RWPE2 (cell line): ENCODE measurements at places on chromosomes 5 and 9.
A peak's percentile ranks its signal among the peaks of the same experiment; 100 is the strongest.

GRCh38 chr9:34628656-34629490 is at the start of gene ARID3C:
TSS of gene ARID3C (minus strand) at chr9:34629066. CDS start at chr9:34628014, 1,052 bp downstream.
- DNase-seq: no peak

DNA sequence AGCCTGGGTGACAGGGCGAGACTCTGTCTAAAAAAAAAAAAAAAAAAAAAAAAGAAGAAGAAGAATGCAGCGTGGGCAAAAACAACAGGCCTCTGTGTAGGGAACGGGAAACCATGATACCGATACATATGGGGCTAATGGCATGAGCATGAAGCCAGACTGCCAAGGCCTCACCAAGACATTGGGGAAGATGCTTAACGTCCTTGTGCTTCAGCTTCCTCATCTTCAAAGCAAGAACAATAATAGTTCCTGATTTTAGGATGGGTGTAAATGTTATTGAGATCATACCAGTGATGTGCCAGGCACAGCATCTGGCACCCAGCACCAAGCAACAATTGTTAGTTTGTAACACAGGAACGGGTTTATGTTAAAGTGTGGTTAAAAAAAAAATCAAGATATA is 51.4 kb downstream of the NEURL1B start:
- DNase-seq: no peak

- no peak for DNase-seq
Observed at GRCh38 chr9:69081261-69081660, 45.7 kb downstream of the FXN start.

DNA sequence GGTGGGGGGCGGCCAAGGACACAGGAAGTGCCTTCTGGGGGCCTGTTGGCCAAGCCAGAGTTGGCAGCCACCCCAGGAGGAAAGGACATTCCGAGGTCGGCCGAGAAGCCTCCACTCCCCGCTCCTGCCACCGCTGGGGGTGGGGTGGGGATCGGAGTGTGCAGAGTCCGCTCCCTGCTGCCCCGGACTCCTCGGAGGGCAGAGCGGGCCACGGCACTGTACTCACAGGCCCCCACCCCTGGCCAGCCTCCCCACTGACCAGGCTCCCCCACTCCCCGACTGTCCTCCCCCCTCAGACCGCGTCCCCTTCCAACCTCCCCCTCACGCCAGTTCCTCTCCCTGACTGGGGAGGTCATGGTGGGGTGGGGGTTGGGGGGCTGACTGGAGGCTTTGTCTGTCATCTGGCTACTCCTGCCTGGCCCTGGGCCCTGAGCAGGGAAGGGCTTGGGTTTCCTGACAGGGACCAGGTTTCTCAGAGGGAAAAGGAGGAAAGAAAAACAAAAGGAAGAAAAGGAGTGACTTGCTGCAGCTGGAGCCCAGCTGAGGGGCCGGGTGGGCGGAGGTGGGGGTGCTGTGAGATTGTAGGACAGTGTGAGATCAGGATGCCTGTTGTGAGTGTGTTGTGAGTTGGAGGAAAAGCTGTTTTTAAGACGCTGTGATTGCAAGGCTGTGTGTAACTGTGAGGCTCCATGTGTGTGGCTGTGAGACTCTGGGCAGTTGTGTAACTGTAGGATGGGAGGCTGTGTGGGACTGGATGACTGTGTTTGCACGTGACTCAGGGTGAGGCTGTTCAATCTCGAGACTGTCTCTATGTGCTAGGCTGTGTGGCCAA is 29.7 kb downstream of the CNTFR start:
- DNase-seq: no peak

DNA sequence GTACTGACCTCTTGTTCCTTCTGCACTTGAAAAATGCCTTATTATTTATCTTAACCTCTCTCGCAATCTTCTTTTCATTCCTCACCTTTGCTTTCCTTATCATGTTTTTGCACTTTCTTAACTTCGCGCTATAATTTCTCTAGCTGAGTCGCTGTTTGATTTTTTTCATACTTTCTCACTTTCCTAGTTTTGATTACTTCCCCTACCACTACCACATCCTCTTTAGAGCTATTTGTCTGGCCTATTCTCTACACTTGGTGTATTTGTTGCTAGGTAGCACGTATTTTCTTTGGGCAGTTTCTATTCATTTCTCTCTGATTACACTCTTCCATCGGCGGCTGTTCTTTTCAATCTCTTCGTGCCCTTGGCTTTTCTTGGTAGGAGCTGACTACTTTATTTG is 611.8 kb downstream of the BNC2 start:
- DNase-seq: no peak

GRCh38 chr5:2141254-2142000 is 258.7 kb upstream of the IRX4 start:
- no peak for DNase-seq

DNA sequence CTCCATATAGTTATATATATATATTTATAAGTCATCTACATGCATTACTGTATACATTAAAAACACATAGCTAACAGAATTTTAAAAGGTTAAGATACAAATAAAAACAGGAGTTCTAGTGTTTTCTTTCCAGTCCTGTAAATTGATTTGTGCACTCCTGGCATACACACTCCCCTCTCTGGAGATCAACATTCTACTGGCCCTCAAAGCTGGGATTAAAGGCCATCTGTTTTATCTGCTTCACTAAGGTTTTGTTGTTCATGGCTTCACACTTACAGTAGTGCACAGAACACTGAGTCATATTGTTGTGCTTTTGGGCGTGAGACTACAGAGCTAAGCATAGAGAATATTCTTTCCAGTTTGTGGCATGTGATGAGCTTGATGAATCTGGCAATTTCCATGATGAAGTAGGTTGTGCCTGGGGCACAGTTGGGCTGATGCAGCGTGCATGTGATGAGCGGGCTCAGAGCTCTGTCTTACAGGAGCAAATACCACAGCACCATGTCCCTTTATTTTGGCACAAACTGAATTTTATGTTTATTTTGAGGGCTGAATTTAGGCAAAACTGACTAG is 98.2 kb downstream of the TAF11L14 start:
- no peak for DNase-seq

DNA sequence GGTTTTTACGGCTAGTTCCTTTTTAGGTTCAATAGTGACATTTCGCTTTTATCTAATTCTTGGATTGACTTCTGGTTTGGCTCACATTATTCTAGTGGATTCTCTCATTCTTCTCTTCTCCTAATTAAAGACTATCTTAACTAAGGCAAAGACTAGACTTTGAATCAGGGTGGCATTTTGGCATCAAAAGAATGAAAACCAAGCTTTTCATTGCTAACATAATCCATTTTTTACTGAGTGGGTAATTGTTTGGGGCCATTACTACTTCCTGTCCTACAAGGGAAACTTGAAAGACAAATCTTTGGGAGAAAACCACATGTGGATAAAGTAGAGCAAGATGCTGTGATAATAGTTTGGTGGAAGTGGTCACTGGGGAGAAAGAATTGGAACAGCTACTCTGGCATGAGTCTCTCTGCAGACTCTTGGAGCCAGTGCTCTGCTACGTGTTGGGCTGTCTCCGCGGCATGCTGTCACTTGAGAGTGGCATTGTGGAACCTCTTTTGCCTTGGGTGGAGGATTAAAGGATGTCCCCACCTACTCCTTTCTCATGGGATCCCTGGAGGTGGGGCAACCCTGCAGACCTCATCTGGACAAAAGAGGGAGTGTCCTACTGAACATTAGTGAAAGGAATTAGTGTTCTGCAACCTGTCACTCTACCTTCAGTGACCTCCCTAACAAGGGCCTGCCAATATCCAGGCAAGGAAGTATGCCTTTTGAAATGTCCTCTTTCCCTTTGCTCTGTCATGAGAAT is 280.4 kb downstream of the PSAT1 start:
- no peak for DNase-seq

GRCh38 chr5:173891308-173892116 is 3.4 kb downstream of the CPEB4 start:
- no peak for DNase-seq

- no peak for DNase-seq
Observed at GRCh38 chr9:134734270-134734669, 92.7 kb downstream of the COL5A1 start.

- no peak for DNase-seq
Observed at GRCh38 chr5:157923765-157924164, 64.8 kb upstream of the CLINT1 start.

- DNase-seq: no peak
Observed at GRCh38 chr5:157172403-157172802, 6.3 kb upstream of the GARIN3 start.

GRCh38 chr9:16369427-16369826 is 501.0 kb downstream of the BNC2 start:
- DNase-seq: no peak

DNA sequence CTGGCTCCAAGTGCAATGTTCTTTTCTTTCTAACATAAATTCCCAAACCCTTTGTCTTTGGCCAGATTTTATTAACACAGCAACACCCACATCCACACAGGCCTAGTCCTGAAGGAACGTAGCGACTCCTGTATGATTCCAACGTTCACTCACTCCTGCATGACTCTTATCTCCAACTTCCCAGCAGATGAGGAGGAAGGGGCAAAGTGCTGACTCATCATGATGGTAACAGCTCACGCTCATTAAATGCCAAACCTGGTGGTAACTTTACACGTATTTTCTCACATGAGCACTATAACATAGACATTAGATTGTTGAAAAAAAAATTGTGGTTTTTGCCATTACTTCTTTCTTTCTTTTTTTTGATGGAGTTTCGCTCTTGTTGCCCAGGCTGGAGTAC is 1349.5 kb downstream of the EFNA5 start:
- DNase-seq: no peak

- DNase-seq: no peak
Observed at GRCh38 chr5:131276072-131276471, 12.2 kb downstream of the CDC42SE2 start.

DNA sequence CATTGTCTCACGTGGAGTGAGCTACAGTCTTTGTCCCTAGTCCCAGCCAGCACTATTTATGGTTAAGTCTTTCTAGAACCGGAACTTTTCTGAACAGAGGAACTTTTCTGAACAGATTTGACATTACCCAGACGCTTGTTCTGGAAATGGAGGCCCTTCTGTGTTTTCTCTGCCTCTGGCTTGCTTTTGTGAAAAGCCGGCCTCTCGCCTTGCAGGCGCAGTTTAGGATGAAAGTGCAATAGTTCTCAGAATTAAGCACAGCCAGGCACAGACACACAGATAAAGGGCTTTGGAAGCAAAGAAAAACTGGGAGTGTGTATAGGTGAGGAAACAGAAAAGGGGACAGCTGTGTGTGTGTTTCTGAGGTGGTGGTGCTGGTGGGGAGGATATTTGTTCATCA is 5.9 kb downstream of the GDNF start:
- no peak for DNase-seq

DNA sequence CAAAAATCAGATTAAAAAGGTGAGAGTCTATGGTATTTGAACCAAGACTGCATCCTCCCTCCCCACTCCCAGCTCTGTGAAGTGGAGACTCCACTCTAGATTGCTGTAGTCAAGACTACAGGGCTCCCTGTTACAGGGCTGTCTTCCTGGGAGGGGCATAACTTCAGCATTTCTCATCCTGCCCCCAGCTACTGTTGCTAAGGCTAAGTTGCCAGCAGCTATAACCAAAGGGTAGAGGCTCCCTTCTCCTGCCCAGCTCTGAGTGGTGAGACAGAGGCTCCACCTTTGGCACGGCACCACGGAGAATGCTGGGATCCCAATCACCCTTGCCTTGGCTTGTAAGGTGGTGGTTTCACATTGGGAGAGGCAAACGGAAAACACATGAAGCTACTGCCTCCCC is 39.2 kb upstream of the GCNT4 start:
- DNase-seq: peak; percentile 69

DNA sequence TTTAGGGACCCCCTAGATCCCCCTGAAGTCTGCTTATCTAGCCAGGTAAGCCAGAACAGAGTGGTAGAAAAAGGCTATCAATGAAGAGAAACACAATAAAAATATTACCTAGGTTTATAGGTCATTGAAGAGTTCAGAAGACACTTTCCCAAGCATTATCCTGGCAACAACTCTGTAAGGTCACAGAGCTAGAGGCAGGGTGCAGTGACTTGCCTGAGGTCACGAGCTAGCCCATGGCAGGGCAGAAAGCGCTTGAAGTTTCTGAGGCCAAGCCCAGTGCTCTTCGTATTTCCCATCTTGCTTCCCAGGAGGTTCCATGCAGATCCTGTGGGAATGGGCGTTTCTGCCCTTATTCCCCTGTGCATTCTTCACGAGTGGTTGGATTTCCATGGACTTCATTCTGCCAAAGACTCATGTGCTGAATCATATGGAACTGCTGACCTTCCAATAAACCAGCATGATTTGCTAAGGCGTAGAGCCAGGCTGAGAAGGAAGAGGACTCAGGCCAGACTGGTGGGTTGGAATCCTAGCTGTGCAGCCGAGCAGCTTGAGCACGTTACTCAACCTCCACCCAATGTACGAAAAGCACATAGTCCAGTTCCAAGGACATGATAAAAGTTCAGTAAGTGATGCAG is 22.1 kb downstream of the TRMO start:
- no peak for DNase-seq

- no peak for DNase-seq
Observed at GRCh38 chr9:123265833-123266232, 2.6 kb downstream of the STRBP start.

GRCh38 chr5:142547445-142548380 is 138.2 kb downstream of the FGF1 start:
- DNase-seq: no peak
